ENCODE measurements at places on chromosomes 7 and 10.

DNA sequence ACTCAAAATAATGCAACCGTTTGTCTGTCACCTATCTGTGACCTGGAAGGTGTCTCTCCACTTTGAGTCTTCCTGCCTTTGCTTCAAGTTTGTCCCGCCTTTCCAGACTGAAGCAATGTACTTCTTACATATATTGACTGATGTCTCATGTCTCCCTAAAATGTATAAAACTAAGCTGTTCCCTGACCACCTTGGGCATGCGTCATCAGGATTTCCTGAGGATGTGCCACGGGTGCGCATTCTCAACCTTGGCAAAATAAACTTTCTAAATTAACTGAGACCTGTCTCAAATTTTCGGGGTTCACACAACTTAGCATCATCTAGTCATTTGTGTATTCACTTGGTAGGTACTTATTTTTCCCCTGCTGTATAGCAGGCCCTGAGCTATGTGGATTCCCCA lies 65.3 kb upstream of the JCAD start:
- no peak for DNase-seq

GRCh38 chr10:21515361-21516241 lies 9.9 kb downstream of the SKIDA1 start:
- no peak for DNase-seq

- no peak for DNase-seq
Measured at GRCh38 chr7:50327443-50327842, 22.9 kb downstream of the IKZF1 start.

- DNase-seq, result no peak
Measured at GRCh38 chr10:81600185-81600584, 274.8 kb upstream of the NRG3 start.

- DNase-seq, result no peak
Measured at GRCh38 chr7:27204851-27205322, 5.0 kb upstream of the HOXA13 start.

GRCh38 chr10:106534441-106534840 lies 630.1 kb downstream of the SORCS1 start:
- no peak for DNase-seq

DNA sequence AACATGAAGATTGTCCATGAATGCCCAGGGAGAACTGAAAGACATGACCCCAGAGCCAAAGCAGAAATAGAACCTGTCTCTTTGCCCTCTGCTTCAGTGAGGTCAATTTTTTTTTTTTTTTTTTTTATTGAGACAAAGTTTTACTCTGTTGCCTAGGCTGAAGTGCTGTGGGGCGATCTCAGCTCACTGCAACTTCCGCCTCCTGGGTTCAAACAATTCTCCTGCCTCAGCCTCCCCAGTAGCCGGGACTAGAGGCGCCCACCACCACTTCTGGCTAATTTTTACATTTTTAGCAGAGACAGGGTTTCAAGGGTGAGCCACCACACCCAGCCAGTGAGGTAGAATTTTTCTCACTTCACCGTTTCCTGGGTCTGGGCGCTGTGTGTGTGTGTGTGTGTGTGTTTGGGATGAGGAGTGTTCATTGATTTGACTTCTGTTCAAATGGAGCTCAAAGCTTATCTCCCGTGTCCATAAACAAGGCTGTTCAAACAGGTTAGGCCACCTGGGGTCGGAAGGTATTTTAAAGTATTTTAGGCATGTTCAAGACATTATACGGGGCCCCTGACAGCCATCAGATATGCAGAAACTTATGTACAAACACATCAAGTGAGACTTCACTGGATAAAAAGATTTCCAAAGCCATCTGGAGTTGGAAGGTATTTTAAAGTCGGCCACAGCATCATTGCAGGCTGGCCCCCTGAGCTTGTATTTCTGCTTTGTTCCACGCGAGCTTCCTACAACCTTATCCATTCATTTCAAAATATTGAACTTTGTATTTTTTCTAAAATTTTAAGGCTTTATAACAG lies 93.8 kb downstream of the MAP3K8 start:
- DNase-seq, result no peak

- no peak for DNase-seq
Measured at GRCh38 chr7:3321206-3321605, 20.2 kb downstream of the SDK1 start.

- no peak for DNase-seq
Measured at GRCh38 chr7:39324139-39324760, 242.0 kb upstream of the YAE1 start.

All from activated CD4-positive, CD25-positive, alpha-beta regulatory T cell (primary cell).